T-cell (primary cell): ENCODE measurements at places on chromosomes 5 and 9. TPM values are rescaled to one million over a fixed set of nuclear protein-coding genes. Genes with fewer than 3 reads are reported as not detected.

Gene FBN2
- 0.32 TPM for total RNA-seq

Gene SLC36A2
- not detected for total RNA-seq

- no peak for DNase-seq
Observed at GRCh38 chr9:21833090-21833801, 30.8 kb downstream of the MTAP start.

DNA sequence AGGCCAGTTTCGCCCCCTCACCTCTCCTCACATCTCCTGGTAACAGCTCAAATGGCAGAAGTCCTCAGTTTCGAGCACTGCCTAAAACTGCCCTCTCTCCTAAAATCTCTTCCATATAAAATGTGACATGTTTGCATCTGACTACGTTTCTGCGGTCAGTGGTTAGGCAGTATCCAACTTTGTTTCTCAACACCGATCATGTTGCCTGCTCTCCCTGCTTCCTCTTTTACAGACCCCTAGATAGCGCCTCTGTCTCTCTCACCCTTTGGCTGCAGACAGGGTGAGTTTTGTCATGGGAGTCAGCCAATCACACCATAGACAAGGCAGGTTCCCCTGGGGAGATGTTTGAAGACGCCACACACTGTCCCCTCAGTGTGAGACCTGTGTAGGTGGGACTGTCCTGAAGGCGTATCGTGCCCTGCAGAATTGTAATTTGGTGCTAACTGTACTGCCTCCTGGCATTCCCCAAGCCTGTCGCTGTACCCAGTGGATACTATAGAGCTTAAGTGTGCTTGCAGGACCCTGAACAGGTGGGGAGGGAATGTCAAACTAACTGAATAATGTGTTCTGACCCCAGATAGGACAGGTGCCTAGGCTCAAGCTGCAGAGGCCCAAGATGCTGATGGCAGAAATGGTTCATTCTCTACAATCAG, 1.1 kb downstream of the HEXB start:
- no peak for DNase-seq
